ENCODE measurements at places on chromosomes 16 and 17.

DNA sequence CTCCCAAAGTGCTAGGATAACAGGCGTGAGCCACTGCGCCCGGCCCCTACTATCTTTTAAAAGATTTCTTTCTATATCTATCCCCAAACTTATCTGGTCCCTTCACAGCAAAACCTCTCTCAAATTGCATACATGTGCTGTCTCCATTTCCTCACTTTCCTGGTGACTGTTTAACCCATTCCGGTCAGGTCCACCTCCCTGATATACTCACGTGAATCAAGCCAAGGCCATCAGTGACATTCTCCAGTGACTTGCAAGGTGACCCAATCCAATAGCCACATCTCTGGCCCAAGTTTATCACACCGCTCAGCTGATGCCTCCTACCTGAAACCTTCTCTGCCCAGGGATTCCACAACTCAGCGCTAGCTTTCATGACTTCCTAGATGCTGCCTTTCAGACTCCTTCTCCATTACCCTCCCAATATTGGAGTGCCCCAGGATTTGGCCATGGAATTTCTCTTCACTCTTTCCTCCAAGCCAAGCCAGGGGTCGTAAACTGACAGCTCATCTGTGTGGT lies 1.4 kb upstream of the CTCF start:
- no peak for DNase-seq

DNA sequence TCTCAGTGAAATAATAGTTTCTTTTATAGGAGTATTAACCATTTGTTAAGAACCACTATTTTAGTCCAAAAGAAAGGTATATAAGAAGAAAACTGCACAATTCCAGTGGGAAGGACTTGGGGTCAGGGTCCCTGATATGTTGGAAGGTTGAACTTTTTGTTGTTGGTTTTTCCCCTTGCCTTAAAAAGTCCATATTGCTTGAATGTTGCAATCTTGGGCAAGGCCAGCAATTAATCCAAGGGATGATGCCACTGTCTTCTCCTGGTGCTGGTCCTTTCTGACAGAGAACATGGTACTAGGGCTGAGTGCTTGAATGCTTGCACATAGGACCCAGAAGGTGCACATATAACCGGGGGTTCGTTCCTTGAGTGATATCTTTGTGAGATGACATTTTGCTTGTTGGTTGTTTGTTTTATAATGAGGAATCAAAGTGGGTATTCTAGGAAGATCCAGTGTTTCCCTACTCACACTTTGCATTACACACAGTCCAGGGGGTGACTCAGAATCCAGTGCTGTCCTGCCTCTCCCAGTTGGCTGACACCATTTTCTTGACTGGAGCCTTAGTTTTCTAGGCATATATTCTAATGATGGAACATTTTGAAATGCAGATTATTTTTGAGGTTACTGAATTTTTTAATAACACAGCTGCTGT lies 54.9 kb downstream of the SIAH1 start:
- DNase-seq = no peak

DNA sequence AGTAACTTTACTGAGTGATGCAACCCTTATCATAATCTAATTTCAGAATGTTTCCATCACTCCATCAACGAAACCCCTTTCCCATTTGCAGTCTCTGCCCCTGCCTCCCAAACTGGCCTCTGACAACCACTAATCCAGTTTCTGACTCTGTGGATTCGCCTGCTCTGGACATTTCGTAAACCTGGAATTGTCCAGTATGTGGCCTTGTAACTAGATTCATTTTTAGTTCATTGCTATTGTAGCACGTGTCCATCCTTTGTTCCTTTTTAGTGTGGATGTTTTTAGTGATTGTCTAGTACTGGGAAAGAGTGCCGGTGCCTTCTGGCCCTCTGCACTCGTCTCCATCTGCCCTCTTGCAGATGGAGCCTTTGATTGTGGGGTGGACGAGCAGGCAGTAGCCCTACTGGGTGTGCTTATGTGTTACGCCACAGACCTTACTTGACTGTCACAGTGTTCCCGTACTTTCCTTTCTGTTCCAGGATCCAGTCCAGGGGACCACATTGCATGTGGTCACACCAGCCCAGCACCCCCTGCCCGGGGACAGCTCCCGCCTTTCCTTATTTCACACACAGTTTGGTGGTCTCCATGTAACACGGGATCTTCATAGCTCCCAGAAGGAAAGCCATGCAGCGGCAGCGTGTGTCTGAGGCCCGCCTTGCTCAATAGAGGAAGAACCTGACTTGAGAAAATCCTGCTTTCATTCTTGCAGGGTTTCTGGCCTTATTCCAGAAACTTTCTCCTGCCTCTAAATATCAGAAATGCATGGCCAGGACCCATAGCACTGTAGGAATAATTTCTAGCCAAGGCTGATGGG lies 8.8 kb downstream of the KIAA0513 start:
- DNase-seq = no peak

DNA sequence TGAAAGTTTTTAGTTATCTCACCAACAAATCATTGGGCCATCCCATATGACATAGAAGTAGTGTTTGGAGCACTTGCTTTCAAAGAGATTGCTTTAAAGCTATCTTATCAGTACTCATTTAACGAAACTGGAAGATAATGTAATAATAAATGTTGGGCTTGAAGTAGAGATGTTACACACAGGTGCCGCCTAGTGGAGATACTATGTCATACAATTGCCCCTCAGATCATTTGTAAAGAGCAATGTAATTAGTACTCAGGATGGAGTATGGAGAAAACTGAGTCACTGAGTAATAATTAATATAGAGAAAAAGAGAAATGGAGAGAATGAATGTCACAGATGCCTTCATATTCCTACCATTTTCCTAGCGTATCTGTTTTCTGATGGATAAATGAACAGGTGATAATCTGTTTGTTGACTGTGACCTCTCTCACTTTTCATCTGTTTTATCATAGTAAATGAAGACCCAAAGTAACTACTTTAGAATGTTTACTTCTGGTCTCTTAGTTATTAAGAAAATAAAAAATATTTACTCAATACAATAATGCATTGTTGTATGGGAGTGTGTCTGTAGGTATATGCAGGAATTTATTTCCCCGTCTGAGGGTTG lies 80.4 kb downstream of the EFCAB5 start:
- DNase-seq = peak; percentile 2

DNA sequence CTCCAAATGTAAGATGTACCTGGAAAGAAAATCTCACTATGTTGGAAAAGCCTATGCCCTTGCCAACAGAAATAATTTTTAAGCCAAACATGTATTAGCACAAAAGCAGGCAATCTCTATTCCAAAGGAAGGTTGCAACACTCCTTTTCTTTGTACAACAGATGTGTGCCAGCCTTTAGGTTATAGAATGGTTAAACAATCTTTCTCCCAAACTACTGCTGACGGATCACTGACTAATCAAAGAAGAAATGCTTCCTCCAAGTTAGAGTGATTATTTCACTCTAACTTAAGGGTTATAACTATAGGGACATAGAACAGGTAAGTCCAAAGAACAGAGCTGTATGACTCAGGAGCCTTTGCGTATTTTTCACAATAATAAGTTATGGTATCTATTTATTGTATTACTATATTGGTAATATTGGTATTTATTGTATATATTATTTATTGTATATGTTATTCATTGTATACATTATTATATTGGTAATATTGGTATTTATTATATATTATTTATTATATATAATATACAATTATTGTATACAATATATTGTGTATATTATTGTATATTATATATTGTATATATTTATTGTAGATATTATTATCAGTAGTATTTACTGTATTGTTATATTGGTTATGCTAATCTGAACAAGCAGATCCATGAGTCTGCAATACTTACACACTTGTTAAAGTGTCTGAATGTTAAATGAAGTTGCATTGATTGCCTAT lies 36.7 kb upstream of the ABCA5 start:
- no peak for DNase-seq

DNA sequence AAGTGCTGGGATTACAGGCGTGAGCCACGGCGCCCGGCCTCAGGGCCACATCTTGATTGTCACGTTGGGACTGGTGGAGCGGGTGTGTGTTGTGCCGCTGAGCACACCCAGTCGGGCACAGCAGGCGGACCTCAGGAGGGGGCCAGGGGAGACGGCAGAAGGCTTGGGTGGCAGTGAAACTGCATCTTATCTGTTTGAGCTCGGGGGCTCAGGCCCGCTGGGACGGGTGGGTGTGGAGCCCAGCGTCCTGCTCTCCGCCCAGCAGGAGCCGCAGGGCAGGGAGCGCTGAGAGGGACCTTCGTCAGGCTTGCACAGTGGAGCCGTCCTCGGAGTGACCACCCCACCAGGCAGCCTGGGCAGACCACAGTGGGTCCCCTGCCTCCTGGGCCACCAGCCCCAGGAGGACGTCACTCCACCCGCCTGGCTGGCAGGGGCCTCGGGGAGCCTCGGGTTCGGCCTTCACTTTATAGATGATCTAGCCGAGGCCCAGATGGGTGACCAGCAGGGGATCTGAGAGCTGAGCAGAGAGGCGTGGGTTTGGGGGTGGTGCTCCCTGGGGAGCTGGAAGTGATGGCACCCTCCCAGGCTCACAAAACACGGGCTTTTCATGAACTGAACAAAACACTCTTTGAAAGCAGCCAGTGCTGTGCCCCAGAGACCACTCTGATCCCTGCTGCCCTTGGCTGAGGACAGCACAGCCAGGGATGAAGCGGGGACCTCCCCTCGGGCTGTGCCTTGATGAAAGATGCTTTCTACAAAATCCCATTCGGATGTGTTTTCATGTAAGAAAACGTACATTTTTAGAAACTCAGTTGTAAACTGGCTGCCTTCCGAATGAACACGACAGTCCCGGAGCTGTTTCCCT lies 181.1 kb downstream of the SEC14L1 start:
- no peak for DNase-seq

DNA sequence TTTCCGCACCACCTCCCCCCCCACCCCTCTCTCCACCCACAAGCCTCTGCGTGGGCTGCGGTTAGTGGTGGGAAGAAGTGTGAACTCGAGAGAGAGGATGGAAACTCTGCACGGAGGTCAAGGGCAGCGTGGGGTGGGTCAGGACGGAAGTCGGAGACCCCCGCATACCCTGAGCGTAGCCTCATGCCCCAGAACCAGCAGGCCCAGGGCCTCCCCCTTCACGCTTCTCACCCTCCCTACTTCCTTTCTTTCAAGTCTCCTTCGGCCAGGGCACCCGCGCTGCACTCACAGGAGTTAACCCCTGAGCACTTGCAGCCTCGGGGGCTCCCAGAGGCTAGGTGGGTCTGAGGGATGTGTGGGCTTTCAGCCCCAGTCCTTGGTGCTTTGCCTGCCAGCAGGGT lies 9.2 kb downstream of the TBKBP1 start:
- no peak for DNase-seq

GRCh38 chr17:50758524-50758923 lies 8.8 kb downstream of the ANKRD40CL start:
- DNase-seq = no peak

DNA sequence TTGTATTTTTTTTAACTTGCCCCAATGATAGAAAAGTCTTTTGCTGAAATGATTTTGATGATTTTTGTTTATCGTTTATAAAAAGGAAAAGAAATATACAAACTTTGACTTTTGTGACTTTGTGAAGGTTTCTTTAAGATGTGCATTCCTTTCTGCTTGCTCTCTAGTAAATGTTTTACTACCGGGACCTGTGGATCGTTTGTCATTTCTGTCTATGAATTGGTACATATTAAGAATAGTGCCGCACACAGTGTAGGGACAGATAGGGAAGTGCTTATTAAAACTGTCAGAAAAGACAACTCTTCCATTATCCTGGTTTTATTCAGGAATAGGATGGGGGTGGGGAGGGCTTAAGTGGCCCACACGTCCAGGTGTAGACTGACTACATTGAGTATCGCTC lies 8.1 kb upstream of the PSMC5 start:
- DNase-seq = no peak

GRCh38 chr17:76586741-76587487 lies 1.3 kb upstream of the ST6GALNAC2 start:
- DNase-seq = no peak

- DNase-seq = no peak
Observed at GRCh38 chr17:48068491-48068961, 20.4 kb downstream of the NFE2L1 start.

GRCh38 chr16:6343157-6343556 lies 989.5 kb upstream of the RBFOX1 start:
- DNase-seq = no peak

DNA sequence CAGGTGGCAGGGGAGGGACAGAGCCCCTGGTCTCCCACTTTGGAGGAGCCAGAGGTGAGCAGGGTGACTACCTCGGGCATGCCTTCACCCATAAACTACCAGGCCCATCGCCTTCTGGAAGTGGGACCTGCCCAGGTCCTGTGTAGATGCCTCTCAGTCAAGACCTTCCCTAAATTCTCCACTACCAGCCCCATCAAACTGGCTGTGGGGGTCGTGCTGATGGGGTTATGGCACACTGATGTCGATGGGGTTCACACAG lies 5.8 kb upstream of the RAB37 start:
- no peak for DNase-seq

GRCh38 chr17:13182450-13182849 lies 164.6 kb upstream of the ELAC2 start:
- no peak for DNase-seq

- no peak for DNase-seq
Observed at GRCh38 chr16:21101631-21102420, 48.8 kb downstream of the DNAH3 start.

DNA sequence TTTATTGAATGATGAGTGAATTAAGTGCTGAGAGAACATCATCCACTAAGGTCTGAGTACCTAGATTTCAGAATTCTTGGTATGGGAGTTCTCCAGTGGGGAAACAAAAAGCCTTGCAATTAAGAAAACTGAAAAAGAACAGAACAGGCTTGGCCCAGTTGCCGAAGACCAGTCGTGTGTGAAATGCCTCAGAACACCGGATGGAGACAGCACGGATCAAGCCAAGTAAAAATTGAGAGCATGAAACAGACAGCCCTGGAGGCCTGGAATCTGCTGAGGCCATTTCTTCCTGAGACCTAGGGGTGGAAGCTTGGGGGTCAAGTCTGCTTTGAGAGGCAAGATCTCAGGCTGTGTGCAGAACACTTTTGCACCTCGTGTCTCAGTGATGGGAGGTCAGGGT lies 43.3 kb downstream of the GRIN2A start:
- DNase-seq = no peak

- no peak for DNase-seq
Observed at GRCh38 chr17:72702998-72703397, 389.5 kb downstream of the SLC39A11 start.

- DNase-seq = no peak
Observed at GRCh38 chr17:58227733-58228132, 8.7 kb upstream of the MKS1 start.
